ENCODE measurements at places on chromosomes 11 and 22.

DNA sequence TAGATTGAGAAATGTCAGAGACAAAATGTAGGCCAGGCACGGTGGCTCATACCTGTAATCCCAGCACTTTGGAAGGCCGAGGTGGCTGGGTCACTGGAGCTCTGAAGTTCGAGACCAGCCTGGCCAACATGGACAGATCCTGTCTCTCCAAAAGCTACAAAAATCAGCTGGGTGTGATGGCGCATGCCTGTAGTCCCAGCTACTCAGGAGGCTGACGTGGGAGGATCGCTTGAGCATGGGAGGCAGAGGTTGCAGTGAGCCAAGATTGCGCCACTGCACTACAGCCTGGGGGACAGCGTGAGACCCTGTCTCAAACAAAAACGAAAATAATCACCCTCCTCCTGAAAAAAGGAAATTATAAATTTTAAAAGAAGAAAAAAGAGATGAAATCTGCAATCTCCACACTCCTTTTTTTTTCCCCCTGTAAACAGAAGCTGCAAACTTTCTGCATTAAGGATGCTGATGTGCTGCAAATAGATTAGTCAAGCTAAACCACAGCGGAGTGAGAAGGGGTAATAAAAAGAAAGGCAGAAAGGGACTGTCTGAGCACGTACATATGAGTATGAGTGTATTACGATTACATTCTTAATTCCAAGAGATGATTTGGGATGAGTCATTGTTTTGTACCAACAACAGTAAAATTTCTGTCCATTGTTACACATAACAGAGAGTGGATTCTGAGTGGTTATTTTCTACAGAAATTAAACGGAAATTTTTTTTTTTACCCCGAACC, 87.3 kb downstream of the SIK3 start:
- DNase-seq = no peak

- DNase-seq = peak; percentile 12
These were observed 3.6 kb downstream of the GAL start for GRCh38 chr11:68687986-68688385.

DNA sequence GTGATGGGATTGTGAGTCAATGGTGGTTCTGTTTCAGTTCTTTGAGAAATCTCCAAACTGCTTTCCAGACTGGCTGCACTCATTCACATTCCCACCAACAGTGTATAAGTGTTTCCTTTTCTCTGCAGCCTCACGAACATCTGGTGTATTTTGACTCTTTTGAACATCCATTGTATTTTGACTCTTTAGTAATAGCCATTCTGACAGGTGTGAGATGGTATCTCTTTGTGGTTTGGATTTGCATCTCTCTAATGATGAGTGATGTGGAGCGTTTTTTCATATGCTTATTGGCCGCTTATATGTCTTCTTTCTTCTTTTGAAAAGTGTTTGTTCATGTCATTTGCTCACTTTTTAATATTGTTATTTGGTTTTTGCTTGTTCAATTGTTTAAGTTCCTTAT, 19.4 kb downstream of the NELL1 start:
- no peak for DNase-seq

DNA sequence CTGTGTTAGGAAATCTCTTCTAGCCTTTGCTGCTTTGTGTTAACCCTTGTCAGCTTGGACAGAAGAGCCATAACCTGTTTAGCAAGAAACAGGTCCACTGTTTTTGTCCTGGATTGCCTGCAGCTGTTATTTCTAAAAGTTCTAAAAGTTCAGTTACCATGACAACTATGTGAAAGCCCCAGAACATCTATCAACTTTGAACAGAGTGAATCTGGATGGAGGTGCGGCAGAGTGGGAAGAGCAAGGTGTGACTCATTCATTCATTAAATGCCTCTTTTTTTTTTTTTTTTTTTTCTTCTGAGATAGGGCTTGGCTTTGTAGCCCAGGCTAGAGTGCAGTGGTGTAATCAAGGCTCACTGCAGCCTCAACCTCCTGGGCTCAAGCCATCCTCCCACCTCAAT, 50.5 kb downstream of the RBX1 start:
- DNase-seq = no peak

- no peak for DNase-seq
These were observed 80.2 kb downstream of the CHST1 start for GRCh38 chr11:45585205-45585604.
